ENCODE measurements at places on chromosomes 2 and 18.

GRCh38 chr2:218010140-218010983, 7.6 kb upstream of the TNS1 start:
- DNase-seq = no peak

- no peak for DNase-seq
Measured at GRCh38 chr2:230234845-230235244, 9.3 kb downstream of the SP140 start.

GRCh38 chr18:45166341-45166835, 448.9 kb upstream of the SLC14A2 start:
- no peak for DNase-seq

GRCh38 chr2:102726128-102727087, 35.4 kb upstream of the TMEM182 start:
- no peak for DNase-seq

- DNase-seq = no peak
Measured at GRCh38 chr2:61736953-61737352, 116.9 kb downstream of the FAM161A start.

GRCh38 chr2:102832789-102833188, 71.0 kb downstream of the TMEM182 start:
- no peak for DNase-seq

DNA sequence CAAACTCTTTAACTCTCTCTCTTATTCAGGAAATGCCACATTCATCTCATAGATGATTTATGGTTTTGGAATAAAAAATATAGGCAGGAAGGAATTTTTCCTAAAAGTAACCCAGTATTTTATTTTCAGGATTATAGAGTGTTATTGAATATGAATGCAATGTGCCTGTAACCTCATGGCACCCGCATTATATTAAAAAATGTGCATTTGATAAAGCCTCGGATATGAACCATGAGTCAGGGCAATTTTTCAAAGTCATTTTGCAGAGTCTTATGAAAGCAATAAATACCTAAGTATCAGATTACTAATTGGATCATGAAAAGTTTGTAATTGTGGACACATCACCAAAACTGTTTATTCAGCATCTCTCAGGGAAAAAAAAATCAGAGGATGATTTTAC, 573.8 kb downstream of the TSN start:
- no peak for DNase-seq

GRCh38 chr2:195319548-195320412, 337.2 kb upstream of the SLC39A10 start:
- DNase-seq = no peak

DNA sequence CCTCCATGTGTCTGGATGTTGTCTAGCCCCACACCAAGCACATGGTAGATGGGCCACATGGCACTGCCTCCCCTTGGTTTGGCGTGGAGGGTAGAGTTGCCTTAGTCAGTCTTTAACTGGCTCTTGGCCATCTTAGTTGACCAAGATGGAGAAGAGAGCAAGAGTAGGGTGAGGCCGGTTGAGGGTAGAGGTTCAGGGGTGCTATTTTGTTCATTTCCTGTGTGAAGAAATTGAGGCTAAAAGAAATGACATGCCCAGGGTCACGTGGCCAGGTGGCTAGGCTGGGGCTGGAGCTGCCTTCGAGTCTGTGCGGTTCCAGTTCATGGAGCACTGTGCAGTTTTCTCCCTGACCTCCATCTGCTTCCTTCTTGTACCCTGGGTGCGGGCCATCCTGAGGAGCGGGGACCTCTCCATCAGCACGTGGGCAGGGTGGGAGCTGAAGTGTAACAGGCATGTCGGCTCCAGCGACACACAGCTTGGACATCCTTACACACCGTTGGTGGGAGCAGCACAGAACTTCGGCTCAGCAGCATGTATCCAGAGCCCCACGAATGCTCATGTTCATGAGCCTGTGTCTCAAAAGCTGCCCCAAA, 213.2 kb downstream of the GBX2 start:
- no peak for DNase-seq

GRCh38 chr2:215883799-215884198, 129.6 kb downstream of the MREG start:
- no peak for DNase-seq

DNA sequence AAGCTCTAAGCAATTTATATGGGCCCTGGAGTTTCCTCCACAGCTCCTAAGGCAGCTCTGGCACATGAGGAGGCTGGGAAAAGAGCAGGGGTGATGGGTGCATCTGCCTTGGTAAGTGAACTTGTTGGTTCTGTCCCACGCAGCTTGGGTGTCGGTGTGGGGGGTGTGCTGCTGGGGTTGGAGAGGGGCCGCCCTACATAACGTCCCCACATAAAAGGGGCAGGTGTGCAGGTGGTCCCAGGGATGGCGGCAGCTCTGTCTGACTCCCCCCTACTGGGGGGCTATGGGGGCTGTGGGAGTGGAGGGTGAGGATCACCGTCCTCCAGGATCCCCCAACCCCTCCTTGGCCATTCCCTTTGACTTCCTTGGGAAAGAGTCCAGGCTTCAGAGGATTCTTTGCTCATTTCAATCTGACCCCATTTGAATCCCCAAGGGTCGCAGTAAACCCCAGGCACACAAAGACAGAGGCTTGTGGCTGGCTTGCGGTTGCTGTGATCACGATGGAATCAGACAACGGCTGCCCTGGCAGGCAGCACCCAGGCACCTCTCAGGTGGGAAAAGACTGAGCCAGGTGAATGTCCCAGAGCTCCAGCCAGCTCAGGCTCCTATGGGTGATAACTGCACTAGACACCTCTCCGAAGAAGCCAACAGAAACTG, 34.5 kb upstream of the CD8A start:
- no peak for DNase-seq

DNA sequence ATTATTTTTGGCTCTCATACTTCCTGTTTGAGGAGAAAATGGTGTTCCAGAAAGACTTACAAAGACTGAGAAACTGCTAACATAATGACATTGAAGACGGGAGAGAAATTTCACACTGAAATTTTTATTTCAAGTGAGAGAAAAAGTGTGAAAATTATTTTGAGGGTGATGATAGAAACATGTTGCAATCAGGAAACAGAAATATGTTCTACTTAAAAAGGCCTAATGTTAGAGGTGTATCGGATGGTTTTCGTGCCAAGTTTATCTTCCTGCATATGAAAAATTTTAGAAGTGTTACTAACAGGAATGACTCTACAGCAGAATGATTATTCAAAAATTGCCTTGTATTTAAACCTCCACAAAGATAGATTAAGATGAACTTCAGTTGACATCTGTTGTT, 50.5 kb downstream of the KCNE4 start:
- no peak for DNase-seq

Measured in posterior cingulate gyrus (tissue), 11 donors.